ENCODE measurements at places on chromosomes 1 and 21.

DNA sequence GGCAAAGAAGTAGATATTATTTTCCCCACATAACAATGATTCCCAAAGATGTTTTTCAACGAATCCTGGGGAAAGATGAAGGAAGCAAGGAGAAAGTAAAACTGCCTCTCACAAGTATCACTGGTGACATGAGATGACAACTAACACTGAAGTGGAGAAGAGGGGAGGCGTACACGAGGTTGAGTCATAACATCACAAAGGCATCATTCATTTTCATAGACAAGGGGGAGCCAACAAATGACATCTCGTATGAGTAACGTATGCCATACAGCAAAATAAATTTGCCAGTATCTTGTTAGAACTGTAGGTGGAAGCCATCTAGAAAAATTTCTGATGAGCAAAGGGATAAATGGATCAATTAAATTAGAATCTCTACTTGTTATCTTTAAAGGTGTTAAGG is 56.6 kb downstream of the ATP1B1 start:
- no peak for DNase-seq

DNA sequence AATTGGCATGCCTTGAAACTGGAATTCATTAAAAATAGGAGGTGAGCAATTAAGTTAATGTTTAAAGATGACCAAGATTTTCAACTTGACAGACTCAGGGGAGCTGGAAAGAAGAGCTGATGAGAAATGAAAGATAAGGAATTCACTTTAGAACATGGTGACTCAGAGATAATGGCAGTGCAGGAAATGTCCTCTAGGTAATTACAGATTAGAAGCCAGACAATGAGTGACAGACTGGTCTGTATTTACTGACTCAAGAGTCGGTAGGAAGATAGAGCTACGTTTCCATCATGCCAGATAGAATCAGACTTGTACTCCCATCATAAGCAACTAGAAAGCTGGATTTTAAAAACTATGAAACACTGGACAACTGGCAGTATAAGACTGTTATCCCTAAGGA is 151.6 kb downstream of the AJAP1 start:
- DNase-seq: no peak

DNA sequence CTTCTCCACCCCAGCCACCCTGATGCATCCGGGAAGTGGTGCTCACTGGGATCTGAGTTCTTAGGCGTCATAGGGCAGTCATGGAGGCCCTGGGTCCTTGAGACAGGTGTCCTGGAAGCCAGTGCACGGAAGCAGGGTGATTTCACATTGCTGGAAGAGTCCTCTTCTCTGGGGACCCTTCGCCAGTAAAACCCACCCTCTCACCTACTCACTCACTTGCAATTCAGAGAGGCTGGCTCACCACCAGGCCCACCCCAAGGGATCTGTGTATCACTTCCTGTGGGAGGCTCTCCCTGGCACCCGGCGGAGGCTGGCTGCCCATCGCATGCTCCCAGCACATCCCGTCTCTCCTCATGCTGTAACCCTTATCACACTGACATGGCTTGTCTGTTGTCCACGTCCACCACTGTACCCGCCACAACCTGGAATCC is 40.2 kb upstream of the EPS8L3 start:
- DNase-seq: no peak

GRCh38 chr1:27114546-27114945 is 40.4 kb downstream of the SLC9A1 start:
- DNase-seq: no peak

- peak; percentile 82 for DNase-seq
Observed at GRCh38 chr1:221394011-221394544, 347.8 kb downstream of the DUSP10 start.

DNA sequence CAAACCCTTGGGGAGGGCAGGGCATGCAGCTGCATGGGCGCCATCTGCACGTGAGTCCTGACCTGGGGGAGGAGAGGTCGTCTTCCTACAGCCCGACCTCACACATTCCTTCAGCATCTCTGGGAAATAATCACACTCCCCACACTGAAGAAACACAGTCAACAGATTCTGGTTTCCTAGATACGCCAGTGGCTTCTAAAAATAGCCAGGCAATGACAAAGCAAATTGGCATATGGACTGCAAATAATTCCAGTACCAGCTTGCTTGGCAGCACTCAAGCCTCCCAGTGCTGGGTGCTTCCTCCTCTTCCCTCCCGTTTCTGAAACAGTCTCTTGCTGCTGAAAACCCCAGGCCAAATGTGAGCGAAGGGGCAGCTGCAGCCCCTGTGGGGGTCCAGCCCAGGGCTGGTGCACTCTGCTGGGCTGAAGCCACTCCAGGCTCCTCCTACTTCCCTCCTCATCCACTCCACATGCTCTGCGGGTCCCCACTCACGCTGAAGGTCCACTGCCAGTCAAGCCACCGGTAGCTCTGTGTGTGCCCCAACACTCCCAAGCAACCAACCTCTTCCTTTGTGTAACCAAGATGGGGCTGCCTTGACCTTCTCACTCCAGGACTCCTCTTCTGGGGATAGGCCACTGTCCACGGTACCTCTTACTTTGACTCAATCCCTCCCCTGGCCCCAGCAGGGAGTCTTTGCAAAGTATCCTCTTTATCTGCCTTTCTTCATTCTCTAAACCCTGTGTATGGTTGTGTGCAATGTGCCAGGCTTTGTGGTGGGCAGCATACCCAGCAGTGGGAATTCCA is 69.0 kb downstream of the KCND3 start:
- peak; percentile 12 for DNase-seq

DNA sequence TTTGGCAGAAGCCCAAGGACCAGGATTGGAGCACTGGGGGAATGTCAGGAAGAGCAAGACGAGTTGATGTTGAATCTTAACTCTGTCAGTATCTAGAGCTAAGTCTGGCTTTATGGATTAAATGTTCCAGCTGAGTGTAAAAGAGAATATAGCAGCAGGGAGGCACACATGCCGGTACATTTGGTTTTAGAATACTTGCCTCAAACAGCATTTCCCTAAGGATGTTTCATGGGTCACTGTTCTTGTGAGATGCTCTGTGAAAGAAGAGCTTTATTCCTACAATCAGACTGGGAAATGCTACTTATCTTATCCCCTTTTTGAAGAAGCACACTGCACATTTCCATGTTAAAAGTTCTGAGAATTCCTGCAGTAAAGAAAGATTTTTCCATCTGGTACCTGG is 440.3 kb upstream of the B3GALT2 start:
- no peak for DNase-seq

DNA sequence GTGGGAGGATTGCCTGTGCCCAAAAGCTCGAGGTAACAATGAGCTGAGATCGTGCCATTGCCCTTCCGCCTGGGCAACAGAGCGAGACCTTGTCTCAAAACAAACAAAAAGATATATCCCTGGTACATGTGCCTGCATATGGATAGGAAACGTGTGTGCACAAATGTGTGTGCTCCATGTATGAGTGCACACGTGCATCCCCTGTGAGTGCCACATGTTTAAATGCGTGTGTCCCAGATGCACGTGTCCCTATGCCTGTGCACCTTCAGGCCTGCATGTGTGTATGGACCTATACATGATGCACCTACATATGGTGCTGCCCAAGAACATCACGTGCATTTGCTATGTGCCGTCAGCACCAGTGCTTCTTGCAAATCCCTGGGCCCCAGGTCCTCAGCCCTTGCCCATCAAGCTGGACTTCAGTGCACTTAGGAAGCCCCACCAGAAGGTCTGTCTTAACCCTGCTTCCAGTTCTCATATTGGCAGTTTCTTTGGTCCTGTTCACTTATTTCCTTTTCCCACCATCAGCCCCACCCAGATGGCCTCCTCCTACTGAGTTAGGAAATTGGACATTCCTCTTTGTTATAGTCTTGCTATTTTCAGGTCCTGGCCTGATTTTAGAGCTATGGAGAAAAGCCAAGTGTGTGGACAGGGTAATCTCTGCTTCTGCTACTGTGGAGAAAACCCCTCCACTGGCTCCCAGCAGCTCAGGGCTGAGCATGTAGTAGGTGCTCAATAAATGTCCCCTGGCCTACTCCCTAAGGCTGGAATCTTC is 15.4 kb downstream of the TIE1 start:
- no peak for DNase-seq

DNA sequence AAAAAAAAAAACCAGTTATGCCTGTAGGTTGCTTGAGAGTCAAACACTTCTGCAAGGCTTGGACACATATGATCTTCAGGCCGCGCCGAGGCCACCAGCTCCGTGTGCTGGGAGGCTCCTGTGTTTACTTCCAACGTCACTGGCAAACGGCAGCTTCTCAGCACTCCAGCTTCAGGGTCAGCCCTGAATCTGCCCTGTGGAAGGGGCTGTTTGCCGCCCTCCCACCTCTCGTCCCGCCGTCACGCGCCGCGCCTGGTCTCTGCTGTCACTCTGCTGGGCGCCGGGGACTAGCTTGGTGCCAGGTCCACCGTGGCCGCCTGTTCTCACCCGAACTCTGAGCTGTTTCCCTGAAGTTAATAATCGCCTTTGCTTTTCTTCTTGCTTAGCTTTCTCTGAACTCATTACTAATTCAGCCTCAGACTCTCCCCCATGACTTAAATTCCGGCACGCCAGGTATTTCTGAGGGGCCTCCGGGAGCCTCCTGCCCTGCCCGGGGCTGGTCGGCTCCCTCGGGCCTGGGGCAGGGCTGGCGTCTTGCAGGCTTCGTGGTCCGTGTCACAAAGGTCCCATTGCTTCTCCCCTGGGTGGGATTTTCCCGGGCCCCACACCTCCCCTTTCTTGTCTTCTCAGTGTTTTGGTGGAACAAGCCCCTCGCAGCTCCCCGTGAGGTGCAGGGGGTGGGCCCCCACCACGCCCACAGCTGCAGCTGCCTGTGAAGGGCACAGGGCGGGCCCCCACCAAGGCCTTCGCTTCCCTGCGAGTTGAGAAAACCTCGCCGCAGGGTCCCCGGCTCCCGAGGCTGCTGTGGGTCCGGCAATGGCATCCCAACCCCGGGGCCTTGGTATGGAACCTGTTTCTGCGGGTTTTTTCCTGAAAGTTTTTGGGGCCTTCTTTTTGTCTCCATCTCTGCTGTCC is 14.6 kb upstream of the C1orf159 start:
- DNase-seq: no peak

- DNase-seq: no peak
Observed at GRCh38 chr1:199182186-199182843, 543.5 kb downstream of the PTPRC start.

- no peak for DNase-seq
Observed at GRCh38 chr1:197731449-197731848, 43.8 kb downstream of the DENND1B start.

DNA sequence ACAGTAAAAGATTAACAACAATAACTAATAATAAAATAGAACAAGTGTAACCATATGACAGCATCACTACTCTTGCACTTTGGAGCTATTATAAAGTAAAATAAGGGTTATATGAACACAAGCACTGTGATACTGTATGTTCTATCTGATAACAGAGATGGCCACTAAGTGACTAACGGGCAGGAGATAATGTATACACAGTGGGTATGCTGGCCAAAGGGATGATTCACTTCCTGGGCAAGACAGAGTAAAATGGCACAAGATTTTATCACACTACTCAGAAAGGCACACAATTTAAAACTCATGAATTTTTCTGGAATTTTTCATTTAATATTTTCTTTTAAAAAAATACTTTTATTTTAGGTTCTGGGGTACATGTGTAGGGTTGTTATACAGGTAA is 12.3 kb downstream of the SLC9C2 start:
- DNase-seq: no peak

DNA sequence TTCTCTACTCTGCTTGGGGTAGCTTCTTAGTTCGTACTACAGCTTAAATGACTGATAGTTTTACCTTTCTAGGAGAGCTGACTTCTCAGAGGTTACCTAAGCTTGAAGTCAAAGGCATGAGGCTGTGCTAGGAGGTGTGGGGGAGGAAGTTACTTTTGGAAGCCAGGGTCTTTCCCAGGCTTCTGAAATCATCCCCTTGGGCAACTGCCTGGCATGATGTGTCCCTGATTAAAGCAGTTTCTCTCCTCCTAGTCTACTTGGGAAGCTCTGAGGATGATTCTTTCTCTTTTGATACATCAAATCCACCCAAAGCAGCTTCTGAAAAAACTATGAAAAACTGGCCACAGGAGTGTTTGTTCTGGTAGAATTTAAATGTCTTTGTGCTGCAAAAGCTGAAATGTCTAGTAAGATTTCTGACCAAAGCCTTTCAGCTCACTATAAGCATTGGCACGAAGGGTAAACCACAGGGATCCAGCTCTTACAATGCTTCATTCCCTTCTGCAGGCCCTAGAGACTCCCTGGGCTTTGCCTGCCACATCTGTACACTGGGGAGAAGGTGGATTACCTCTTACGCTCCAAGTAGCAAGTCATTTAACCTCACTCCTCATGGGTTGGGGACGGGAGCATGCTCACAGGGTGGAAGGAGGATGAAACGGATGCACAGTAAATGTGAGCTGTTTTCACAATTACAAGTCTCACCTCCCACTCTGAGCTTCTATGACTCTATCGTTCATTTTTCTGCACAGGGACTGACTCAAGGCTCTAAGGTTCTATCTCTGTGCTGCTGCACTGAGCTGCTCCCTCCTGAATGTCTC is 59.6 kb downstream of the RUNX1 start:
- no peak for DNase-seq

GRCh38 chr21:32214654-32215305 is 64.1 kb downstream of the MIS18A start:
- no peak for DNase-seq

DNA sequence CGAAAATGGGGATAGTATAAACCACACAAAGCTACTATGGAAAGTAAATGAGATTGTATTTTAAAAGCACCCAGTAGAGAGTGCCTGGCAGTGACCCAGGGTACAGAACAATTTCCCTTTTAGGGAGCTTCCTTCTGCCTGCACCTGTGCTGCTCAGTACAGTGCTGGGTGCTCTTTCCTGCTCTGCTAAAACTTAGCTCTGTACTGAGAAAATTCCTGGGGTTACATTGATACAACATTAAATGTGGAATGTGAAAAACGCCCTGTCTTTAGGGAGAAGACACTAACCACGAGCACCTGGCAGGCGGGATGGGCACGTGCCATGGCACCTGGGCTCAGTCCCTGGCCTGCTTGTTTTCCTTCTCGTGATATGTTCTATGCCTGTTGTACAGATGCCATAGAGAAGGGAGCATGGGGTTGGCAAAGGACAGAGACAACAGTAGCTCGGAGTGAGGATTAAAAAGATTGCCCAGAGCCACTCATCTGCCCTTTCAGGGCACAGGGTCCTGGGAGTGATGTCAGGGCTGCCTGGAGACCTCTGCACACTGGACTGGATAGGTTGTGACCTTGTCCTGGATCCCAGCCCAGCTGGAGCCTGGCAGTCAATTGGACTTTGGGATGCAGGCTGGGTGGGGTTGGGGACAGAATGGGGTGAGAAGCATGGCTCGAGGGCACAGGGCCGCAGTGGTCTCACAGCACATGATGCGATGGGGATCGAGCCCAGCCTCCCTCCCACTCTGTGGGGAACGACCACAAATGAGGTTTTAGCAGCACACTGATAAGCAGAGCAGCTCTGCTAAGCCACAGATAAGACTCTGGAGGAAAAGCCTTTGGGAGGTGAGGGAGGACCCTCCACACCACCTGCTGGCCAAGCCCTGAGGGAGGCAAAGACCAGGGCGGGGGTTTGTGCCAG is 4.2 kb downstream of the SPATA46 start:
- no peak for DNase-seq

DNA sequence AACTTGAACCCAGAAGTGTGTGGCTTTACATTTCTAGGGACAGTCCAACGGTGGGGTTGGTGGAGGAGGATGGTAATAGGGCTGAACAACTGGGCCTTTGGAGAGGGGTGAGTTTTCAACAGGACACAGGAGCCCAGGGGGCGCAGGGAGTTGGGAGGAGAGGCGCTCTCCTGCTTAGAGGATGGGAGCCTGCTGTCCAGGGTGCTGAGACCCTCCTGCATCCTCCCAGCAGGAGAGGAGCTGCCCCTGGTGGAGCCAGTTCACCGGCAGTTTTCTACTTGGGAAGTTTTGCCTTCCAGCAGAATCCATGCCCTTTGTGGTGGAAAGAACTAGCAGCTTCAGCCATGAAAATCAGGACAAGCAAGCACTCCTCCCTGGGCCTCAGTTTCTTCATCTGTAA is 8.6 kb downstream of the KCNC4 start:
- DNase-seq: no peak
